Cardiac muscle cell (in vitro differentiated cells and primary cell): ENCODE measurements at places on chromosomes 3 and 15. TPM values are rescaled to one million over a fixed set of nuclear protein-coding genes. Genes with fewer than 3 reads are reported as not detected.

Gene POLQ
- polyA plus RNA-seq, result 2.2 and 2.8 TPM in 2 replicates

Gene ADAMTS17
- 0.09 and 3.3 TPM in 2 replicates for polyA plus RNA-seq

Gene CLRN1
- polyA plus RNA-seq, result not detected in 2 replicates

Gene ADAMTS9
- 60.5 and 74.9 TPM in 2 replicates for polyA plus RNA-seq

Gene EPHB3
- 142 and 206 TPM in 2 replicates for polyA plus RNA-seq

Gene TMPRSS7
- not detected in 2 replicates for polyA plus RNA-seq

Gene ZNF80
- not detected in 2 replicates for polyA plus RNA-seq

Gene FBXW12
- polyA plus RNA-seq, result 0.39 TPM in 1 of 2 replicates, not detected in the other

Gene CCDC191
- polyA plus RNA-seq, result 5.3 and 9.0 TPM in 2 replicates

Gene CHDH
- polyA plus RNA-seq, result 12.8 and 23.3 TPM in 2 replicates

Gene A4GNT
- not detected in 2 replicates for polyA plus RNA-seq

Gene SEMA6D
- polyA plus RNA-seq, result 77.6 and 100 TPM in 2 replicates

Gene ITIH1
- polyA plus RNA-seq, result 0.20 TPM in 1 of 2 replicates, not detected in the other

Gene CYP1A1
- 0.56 TPM in 1 of 2 replicates, not detected in the other for polyA plus RNA-seq

Gene GRAMD2A
- polyA plus RNA-seq, result not detected in 2 replicates

Gene ABHD10
- 37.6 and 45.9 TPM in 2 replicates for polyA plus RNA-seq

Gene ZMAT3
- 9.5 and 16.3 TPM in 2 replicates for polyA plus RNA-seq

Gene CLDN16
- not detected in 2 replicates for polyA plus RNA-seq

Gene RTP1
- polyA plus RNA-seq, result not detected in 2 replicates

Gene SLMAP
- polyA plus RNA-seq, result 28.4 and 35.6 TPM in 2 replicates

Gene GUCA1C
- polyA plus RNA-seq, result not detected in 2 replicates
